ENCODE measurements at places on chromosomes 11 and 22. TPM values are rescaled to one million over a fixed set of nuclear protein-coding genes. Genes with fewer than 3 reads are reported as not detected.

Gene MFNG
- polyA plus RNA-seq, result 0.06 TPM

Gene RBFOX2
- polyA plus RNA-seq, result 253 TPM

Gene ELF5
- not detected for polyA plus RNA-seq

Gene ATM
- polyA plus RNA-seq, result 34.1 TPM

Gene TCN2
- polyA plus RNA-seq, result 9.1 TPM

Gene RBMXL2
- polyA plus RNA-seq, result not detected

Gene FZD4
- 4.3 TPM for polyA plus RNA-seq

Gene CDPF1
- 8.7 TPM for polyA plus RNA-seq

Gene TPBGL
- not detected for polyA plus RNA-seq

Gene PSMC3
- 290 TPM for polyA plus RNA-seq

Gene C11orf97
- not detected for polyA plus RNA-seq

Gene TSPO
- polyA plus RNA-seq, result 146 TPM

Gene SLC22A25
- polyA plus RNA-seq, result not detected

Gene KREMEN1
- polyA plus RNA-seq, result 7.5 TPM

Gene CCDC15
- polyA plus RNA-seq, result 0.73 TPM

Gene DEAF1
- 13.0 TPM for polyA plus RNA-seq

Gene TSSK2
- polyA plus RNA-seq, result not detected

Gene RAG1
- polyA plus RNA-seq, result 0.33 TPM

Gene MYO7A
- polyA plus RNA-seq, result not detected

Gene DKK3
- polyA plus RNA-seq, result 935 TPM

Gene CNGA4
- polyA plus RNA-seq, result 0.07 TPM

Gene RRAS2
- 74.5 TPM for polyA plus RNA-seq

Gene SRSF8
- 28.4 TPM for polyA plus RNA-seq

Gene SLC16A8
- polyA plus RNA-seq, result 0.11 TPM

Gene IL18
- polyA plus RNA-seq, result 0.46 TPM

Gene TUG1
- polyA plus RNA-seq, result 129 TPM

Gene ZBED4
- 7.5 TPM for polyA plus RNA-seq

Gene CACNA1I
- not detected for polyA plus RNA-seq

Gene CSF2RB
- polyA plus RNA-seq, result not detected

Gene GPR152
- not detected for polyA plus RNA-seq

Gene GGTLC2
- polyA plus RNA-seq, result not detected

Gene PATE4
- polyA plus RNA-seq, result not detected

Gene OR6A2
- polyA plus RNA-seq, result 0.06 TPM

Gene KRTAP5-8
- 0.06 TPM for polyA plus RNA-seq

Gene APOL5
- 0.07 TPM for polyA plus RNA-seq

Data from AG04450 (cell line).